ENCODE measurements at places on chromosomes 2 and 18.

GRCh38 chr2:74006459-74006858, 21.7 kb downstream of the TET3 start:
- no peak for DNase-seq

- DNase-seq = no peak
These were observed 204.0 kb downstream of the PARD3B start for GRCh38 chr2:204749319-204749718.

- DNase-seq = no peak
These were observed 4.3 kb downstream of the UBXN2A start for GRCh38 chr2:23944527-23944926.

- DNase-seq = no peak
These were observed 36.3 kb downstream of the BMP10 start for GRCh38 chr2:68834737-68835376.

GRCh38 chr18:23943903-23944624, 70.5 kb upstream of the TTC39C start:
- DNase-seq = no peak

- no peak for DNase-seq
These were observed 110.2 kb downstream of the BARD1 start for GRCh38 chr2:214699236-214699635.

GRCh38 chr2:230209422-230210051, 10.2 kb downstream of the SP110 start:
- DNase-seq = no peak

DNA sequence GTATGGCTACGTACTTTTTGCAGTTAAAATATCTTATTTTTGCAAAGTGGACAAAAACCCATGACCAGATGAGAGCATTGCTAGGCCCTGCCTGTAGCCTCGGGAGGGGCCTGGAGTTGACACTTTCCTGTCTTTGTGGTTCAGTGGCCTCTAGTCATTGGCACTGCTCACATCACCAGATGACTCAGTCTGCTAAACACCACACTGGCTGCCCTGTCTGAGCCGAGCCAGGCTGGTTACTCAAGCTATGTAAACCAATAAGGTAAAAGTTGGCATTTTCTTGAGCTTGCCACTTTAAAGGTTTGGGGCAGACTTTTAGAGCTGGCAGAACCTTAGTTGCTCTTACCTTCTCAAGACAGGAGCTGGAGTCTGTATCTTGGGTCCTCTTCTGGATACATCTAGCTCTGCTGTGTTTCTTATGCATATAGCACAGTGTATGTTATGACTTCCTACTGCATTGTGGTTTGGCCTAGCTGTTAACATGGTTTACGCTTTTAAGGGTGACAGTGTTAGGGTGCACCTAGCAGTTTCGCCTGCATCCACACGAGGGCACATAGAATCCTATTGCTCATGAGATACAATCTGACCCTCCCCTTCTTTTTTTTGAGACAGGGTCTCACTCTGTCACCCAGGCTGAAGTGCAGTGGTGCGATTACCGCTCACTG, 76.4 kb downstream of the AP1S3 start:
- DNase-seq = no peak

DNA sequence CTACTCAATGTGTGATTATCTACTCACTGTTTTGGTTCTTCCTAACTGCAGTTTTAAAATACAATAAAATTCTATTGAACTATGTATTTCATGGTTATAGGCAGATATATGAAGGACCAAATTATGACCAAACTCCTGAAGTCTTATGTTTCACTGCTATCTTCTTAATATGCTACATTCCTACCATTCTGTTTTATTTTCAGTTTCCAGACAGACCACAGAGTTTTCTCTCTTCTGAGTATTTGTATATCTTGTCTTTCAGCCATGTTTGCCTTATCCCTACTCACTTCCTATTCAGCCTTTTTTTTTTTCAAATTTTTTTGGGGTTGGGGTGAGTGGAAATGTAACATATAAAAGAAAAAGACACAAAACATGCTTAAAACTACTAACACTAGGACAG, 6.3 kb downstream of the RFTN2 start:
- no peak for DNase-seq

DNA sequence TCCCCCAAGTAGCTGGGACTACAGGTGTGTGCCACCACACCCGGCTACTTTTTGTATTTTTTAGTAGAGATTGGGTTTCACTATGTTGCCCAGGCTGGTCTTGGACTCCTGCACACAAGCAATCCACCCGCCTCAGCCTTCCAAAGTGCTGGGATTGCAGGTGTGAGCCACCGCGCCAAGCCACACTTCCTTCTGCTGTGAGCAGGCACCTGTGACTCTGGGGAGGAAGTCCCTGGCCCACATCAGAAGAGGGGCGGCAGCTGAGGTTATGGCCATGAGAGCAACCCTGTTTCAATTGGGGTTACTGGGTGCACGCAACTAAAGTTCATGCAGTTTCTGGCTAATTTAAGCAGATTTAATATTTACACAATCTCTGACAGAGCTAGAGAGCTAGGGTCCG, 91.0 kb downstream of the PLB1 start:
- DNase-seq = no peak

GRCh38 chr2:20356042-20356441, 5.4 kb upstream of the PUM2 start:
- DNase-seq = peak; percentile 23

GRCh38 chr2:71070294-71071093, 2.0 kb downstream of the NAGK start:
- peak; percentile 45 for DNase-seq

- DNase-seq = no peak
These were observed 338.4 kb downstream of the SOCS6 start for GRCh38 chr18:70627182-70627802.

- no peak for DNase-seq
These were observed 546.6 kb upstream of the CDH2 start for GRCh38 chr18:28723506-28723905.

DNA sequence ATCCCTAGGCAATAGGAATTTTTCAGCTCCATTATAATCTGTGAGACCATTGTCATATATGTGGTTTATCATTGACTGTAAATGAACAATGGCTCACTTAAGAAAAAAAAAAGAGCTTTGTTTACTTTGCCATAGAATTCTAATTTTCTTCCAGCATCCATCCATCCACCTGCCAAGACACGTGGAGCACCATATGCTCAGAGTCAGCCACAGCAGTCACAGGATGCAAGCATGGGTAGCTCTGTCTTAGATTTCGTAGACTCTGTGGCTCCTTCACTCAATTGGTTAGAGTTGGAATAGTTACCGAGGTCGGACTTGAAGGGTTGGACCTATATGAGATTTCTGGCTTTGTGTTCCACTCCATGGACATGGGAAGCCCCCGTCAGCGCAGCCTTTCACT, 75.6 kb downstream of the COA5 start:
- DNase-seq = no peak

DNA sequence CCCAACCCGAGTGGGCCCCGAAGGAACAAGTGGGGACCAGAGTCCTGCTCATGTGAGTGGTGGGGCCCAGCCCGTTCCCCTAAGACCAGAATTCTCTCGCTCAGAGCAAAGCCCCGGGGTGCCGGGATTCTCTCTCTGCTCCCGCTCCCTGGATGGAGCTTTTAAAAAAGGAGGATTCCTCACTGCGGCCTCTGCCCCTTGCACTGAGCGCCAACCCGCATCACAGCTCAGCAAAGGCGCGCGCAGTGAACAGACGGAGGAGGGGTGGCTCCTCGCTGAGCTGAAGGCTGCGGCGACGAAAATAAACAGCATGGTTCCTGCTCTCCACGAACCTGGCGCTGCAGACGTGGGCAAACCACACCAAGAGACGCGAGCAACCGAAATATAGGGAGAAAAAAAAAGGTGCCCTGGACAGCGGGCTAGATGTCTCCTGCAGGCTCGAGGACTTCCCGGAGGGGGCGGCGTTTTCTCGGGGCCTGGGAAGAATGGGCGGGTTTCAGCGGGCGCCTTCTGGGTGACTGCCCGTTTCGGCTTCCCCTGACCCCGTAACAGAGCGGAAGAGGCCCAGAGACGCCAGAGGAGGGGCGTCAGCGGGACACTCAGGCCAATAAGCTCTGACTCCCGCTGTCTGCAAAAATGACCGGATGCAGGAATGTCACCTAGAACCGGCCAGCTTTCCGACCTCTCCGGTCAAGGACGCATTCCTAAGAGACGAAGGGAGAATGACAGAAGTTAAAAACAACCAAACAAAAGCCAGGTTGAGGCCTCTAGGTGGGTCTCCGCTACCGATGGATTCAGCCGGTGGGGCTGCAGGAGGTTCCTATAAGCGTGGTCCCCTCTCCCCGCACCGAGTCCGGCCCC, 819 bp upstream of the KLF11 start:
- DNase-seq = no peak

DNA sequence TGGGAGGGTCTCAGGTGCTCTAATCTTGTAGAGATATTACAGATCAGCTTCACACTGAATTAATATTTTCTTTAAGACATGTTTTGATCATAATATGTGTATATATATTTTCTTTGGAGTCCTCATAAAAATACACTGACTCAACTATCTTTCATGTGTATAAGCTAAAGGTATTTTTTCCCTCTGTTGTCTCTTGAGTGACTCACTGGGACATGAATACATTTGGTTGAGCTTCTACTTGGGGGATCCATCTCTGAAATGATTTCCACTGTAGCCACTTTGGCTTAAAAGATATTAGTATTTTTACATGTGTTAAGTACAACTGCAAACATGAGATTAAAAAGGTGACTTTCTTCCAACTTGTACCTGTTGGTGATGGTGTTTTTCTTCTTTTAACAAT, 140.8 kb downstream of the TTN start:
- no peak for DNase-seq

DNA sequence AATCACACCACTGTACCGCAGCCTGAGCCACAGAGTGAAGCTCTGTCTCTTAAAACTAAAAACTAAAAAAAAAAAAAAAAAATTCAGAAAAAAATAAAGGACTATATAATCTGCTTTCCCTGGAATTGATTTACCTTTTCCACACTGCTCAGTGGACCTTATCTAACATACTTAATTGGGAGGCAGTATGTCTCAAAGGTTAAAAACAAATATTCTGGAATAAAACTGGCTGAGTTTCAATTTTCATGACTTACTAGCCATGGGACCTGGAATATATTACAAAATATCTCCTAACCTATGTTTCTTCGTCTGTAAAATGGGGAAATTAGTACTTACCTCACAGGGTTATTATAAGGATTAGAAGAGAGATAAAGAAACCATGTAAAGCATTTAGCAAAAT, 11.8 kb downstream of the NCKAP1 start:
- DNase-seq = no peak

GRCh38 chr2:28751956-28752630, 463 bp downstream of the PPP1CB start:
- DNase-seq = peak; percentile 23

DNA sequence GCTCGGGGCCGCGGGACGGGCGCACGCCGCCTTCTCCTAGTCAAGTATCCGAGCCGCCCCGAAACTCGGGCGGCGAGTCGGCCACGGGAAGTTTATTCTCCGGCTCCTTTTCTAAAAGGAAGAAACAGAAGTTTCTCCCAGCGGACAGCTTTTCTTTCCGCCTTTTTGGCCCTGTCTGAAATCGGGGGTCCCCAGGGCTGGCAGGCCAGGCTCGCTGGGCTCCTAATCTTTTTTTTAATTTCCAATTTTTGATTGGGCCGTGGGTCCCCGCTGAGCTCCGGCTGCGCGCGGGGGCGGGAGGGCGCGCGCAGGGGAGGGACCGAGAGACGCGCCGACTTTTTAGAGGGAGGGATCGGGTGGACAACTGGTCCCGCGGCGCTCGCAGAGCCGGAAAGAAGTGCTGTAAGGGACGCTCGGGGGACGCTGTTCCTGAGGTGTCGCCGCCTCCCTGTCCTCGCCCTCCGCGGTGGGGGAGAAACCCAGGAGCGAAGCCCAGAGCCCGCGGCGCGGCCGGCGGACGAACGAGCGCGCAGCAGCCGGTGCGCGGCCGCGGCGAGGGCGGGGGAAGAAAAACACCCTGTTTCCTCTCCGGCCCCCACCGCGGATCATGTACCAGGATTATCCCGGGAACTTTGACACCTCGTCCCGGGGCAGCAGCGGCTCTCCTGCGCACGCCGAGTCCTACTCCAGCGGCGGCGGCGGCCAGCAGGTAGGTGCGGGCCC, 617 bp downstream of the FOSL2 start:
- DNase-seq = peak; percentile 64
